ENCODE measurements at places on chromosomes 3 and 15.

- DNase-seq: no peak
These were observed 27.8 kb downstream of the MFN1 start for GRCh38 chr3:179375091-179375999.

DNA sequence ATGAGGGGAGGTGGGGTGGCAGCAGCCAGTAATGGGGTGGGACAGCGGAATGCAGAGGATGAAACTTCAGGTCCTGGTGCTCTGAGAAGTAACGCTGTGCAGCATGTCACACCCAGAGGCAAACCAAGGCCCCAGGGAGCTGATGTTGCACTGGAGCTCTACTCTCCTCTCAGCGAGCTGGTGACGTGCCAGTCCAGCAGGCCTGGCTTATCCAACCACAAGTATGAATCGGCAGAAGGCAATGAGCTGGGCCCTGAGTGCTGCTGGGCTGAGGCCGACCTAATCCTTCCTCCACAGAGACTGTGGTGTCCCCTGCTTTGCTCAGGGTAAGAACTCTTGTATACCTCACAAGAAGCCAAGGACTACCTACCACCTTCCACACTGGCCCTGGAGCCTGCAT is 30.5 kb downstream of the CD86 start:
- no peak for DNase-seq

- DNase-seq: no peak
These were observed 4.6 kb downstream of the TPM1 start for GRCh38 chr15:63046917-63047760.

DNA sequence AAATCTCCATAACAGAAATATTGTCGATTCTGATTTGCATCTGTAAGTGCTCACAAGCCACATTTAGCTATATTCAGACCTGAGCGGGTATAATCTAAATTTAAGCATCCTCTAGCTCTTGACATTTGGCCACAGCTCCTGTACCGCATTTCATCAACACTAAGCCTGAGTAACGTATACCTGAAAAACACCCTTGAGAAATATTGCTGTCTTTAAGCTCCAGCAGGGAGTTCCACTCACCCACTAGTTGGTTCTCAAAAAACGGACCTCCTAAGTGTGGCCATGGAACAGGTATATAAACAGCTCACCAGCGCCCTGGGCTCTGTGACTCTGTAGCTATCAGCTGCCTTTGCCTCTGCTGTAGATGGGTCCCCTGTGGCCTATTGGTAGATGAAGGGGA is 80.7 kb downstream of the ABI3BP start:
- no peak for DNase-seq

DNA sequence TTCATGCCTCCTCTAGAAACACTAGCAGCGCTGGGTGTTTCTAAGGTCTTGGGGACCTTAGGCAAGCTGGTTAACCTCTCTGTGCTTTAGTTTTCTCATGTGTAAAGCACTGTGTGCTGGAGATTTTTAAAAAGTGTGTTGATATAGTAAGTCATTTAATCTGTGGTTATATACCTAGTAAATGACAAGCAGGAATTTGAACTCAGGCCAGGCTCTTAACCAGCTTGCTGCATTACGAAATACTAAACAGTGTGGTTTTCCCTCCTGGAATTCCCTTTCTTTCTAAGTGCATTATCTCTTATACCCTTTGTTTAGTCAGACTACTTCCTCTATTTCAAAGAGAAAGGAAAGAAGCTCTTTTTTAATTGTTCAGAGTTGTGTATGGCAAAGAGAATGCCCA is 26.5 kb downstream of the NEO1 start:
- DNase-seq: no peak

- DNase-seq: no peak
These were observed 243.2 kb upstream of the SUCLG2 start for GRCh38 chr3:67897351-67898336.
